Hippocampal formation (tissue), 2 donors: ENCODE measurements at places on chromosomes 6 and 20.

GRCh38 chr20:59789686-59790085, 143.8 kb downstream of the SYCP2 start:
- no peak for DNase-seq

- no peak for DNase-seq
Measured at GRCh38 chr20:63639093-63639975, 12.4 kb upstream of the GMEB2 start.

DNA sequence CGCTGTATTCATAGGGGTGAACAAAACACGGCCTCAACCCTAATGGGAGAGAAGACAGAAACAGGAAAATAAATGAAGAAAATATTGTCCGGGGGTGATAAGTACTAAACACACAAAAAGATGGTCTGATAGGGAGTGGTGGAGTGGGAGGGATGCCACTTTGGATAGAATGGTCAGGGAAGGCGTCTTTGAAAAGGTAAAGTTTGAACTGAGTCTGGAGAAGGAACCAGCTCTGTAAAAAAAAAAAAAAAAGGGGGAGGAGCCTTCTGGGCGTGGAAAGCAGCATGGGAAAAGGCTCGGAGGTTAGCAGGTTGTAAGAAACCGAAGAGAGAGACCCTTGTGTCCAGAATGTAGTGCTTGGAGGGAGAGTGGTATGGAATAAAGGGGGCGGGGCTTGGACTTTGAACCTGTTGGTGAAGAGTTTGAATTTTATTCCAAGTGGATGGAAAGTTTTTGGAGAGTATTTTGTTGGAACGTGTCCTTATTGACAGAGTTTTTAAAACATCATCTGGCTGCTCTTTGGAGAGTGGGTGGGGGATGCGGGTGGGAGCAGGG, 1.8 kb downstream of the CHMP4B start:
- no peak for DNase-seq

DNA sequence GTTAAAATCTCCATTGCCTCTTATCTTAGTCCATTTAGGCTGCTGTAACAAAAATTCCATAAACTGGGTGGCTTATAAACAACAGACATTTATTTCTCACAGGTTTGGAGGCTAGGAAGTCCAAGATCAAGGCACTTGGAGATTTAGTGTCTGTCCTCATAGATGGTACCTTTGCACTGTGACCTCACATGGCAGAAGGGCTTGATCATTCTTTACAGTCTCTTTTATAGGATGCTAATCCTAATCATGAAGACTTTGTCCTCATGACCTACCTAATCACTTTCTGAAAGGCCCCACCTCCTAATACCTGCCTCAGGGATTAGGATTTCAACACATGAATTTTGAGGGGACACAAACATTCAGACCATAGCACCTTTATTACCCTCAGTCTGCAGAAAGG, 6.6 kb downstream of the GLO1 start:
- no peak for DNase-seq

DNA sequence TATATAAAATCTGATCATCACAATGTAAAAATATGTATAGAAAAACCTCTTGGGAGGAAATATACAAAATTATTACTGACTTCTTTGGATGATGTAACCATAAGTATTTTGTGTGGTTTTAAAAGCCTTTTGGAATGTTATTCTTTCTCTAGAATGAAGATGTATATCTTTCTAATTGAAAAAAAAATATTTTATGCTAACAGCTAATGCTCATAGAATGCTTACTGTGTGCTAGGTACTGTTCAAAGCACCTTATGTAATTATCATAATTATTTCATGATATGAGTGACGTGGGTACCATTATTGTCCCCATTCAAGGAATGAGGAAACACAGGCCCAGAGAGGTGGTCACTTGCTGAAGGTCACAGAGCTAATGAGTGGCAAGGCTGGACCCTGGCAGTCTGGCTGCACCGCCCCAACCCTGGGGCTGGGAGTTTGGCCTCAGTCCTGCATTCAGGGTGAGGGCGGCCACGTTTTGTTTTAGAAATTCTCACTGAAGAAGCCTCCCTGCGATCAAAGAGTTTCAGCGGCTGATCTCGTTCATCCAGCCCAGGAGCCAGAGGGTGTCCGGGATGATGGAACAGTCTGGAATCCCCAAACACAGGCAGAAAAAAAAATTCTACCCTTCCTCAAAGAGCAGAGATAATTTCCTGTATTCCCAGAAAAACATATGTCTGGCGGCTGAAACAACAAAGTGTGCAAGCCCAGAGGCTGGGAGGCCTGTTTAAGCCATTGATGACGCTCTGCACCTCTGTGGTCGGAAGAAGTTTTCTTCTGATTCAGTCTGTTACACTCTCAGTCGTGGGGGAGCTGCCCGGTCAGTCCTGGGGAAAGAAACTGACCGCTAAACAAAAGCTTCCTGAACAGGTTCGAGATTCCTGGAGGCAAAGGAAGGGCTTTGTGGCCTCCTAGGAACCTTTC, 37.3 kb downstream of the TFEB start:
- DNase-seq: no peak

DNA sequence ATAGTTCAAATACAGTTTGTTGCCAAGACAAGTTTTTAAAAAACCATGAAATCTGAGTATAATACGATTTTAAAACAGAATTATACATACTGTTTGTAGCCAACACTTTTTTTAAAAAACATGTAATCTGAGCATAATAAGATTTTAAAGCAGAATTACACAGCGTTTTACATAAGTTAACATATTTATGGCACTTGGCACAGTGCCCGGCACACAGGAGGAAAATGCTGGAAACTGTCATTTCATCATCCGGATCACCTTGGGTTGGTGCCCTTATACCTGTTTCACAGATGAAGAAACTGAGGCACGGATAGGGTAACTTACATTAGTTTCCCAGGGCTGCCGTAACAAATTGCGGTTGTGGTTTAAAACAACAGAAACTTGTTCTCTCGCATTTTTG, 193.0 kb downstream of the BMP7 start:
- no peak for DNase-seq
